T-helper 17 cell (primary cell): ENCODE measurements at places on chromosomes 13 and 19.

DNA sequence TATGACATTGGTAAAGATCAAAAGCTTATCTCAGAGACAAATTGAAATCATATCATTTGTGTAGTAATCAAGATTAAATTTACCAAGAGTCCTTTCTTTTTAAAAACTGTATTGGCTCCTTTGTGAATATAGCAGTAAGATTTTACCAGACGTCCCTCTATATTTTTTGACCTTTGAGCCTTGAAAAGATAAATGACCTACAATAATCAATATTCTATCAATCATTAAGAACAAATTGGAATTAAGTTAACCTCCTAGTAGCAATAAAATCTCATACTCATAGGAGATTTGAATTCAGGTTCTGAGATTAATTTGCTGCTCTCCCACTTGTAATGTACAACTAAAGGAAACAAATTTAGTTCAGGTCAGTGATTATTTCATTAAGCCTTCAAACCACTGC lies 78.3 kb downstream of the FGF14 start:
- DNase-seq: no peak

DNA sequence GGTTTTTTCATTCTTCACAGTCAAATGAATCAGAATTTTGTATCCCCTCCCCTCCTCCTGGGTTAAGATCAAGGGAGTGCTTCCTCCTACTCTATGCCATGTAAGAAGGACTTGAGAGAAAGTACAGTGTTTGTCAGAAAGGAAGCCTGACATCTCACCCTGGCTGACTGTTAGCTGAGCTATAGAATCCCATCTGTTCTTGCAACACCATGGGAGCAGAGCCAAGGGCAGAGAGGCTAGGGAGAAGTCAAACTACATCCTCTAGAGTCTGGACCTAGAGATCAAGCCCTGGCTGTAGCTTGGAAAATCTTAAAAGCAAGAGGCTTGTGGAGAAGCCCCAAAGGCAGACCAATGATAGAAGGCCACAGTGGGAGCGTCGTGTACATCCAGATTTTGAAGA lies 145.9 kb downstream of the OLFM4 start:
- DNase-seq: no peak

DNA sequence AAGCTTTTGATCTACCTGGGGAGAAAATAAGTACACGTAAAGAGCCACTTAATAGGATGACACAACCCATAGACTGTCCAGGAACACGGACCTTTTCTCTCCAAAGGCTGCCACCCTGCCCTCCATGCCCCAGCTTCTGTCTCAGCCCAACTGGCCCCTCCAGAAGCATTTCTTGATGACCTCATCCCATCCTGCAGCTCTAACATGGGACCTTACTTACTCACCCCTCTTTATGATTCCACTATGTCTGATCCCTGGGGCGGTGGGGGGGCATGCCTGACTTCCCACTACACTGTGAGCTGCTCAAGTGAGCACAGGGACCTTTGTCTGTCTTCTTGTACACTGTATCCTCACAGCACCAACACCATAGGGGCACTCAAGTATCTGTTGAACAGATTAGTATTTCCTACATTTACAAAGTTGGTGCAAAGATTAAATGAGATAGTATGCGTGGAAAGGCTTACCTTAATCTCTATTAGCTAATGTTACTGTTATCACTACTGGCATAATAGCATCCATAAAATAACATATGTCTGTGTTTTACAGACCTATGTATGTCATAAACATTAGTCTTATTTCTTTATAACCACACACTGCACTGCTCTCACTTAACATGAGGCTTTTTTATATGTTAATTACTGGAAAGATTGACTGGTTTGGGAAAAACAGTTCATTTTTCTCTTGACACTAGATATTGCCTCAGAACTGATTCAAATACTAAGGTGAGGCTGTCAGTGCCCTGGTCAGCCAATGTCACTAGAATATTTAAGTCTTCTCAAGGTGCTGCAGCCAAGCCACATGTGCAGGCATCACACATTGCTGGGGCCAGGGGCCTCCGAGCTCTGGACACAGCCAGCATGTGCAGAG lies 100.9 kb downstream of the FOXO1 start:
- DNase-seq: no peak

DNA sequence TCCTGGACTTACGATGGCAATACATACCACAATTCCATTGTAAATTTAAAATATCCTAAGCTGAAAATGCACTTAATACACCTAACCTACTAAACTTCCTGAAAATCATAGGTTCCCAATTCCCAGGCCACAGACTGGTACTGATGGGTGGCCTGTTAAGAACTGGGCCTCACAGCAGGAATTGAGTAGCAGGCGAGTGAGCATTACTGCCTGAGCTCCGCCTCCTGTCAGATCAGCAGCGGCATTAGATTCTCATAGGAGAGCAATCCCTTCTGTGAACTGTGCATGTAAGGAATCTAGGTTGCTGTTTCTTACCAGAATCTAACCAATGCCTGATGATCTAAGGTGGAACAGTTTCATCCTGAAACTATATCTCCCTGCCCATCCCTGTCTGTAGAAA lies 1670.2 kb upstream of the PCDH20 start:
- no peak for DNase-seq

DNA sequence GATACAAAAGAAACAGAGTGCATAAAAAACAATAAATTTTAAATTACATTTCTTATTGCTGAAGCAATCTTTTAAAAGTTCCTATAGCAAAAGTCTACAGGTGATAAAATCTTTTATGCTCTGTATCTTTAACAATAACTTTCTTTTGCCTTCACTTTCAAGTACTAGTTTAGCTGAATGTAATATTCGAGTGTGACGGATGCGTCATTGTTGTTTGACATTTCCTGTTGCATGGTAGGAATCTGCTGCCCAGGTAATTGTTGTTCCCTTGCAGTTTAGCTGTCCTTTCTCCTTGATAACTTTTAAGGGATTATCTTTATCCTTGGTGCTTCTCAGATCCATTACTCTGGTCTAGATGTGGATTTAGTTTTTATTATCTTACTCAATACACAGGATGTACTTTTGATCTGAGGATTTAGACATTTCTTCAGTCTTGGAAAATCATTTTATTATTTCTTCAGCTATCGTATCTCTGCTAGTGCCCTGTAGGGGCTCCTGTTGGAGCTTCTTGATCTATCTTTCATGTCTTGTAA lies 2.1 kb upstream of the CPB2 start:
- no peak for DNase-seq
